ENCODE measurements at places on chromosomes 5 and 9.

GRCh38 chr9:347667-348292 lies 133.1 kb downstream of the DOCK8 start:
- DNase-seq: no peak

- DNase-seq: no peak
Observed at GRCh38 chr9:6757132-6757455, 679 bp upstream of the KDM4C start.

GRCh38 chr5:56039985-56040384 lies 45.2 kb upstream of the IL6ST start:
- no peak for DNase-seq

DNA sequence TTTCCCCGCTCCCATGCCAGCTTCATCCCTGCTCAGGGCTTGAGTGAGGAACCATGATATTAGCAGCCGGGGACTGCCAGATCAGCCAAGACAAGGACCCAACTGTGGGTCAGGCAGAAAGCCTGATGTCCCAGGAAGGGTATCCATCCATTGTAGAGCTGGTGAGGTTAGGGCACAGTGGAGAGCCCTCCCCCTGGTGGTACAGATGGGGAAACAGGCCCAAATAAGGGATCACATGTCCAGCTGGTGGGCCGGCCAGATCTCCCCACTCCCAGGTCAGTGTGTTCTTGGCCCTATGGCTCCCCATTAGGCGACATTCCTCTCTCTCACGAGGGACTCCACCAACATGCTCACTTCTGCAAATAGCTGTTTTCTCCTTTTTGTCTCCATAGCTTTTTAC lies 9.0 kb downstream of the CDX1 start:
- DNase-seq: no peak

- DNase-seq: no peak
Observed at GRCh38 chr5:73867345-73868335, 241.6 kb downstream of the ARHGEF28 start.

DNA sequence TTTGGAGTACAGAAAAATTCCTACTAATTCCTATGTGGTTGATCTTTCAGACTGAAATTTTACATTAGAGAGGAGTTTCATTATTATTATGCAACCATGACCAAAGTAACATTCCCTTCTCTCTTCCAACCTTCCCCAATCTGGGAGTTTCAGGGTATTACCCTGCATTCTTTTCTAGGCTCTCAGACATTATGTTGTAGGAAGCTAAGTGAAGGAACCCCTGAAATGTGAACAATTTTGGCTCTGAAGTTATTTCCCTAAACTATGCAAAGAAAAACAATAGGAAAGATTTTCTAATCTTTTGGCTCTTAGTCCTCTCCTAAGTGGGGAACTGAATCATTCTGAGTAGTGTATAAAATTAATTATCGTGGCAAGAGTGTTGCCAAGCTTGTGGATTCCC lies 63.3 kb upstream of the ZFAND5 start:
- DNase-seq: no peak

DNA sequence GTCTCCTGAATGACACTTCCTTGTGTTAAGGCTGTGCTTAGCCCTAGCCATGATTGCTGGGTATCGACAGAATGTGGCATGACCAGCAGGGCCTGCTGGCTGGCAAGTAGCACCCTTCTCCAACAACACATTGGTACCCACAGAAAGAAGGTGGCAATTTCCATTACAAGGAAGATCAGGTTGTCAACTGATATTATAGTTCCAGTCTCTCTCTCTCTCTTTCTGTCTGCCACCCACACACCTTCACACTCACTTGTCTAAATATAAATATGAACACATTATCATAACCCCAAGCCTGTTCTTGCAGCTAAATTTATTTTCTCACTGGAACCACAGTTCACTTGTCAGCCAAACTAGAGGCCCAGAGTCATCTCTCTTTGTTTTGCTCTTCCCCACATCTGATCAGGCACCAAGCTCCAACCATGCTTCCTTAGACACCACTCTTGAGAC lies 408.1 kb upstream of the PIK3R1 start:
- DNase-seq: no peak

DNA sequence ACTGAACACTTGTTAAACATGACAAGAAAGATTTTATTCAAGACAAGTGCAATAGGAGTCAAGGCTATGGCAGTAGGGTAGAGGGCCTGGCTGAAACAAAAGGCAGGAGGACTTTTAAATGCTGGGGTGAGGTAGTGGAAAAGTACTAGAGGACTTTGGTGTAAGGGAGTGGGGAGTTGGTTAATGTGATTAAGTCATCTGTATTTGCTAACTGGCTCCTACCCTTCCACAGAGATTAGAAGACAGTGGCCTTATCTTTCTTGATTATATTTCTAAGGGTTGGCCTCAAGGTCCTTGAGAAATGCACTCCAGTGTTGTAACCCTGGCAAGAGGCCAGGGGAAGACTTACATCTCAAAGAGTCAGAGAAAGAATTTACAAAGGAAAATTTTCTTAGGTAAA lies 160.2 kb upstream of the FTMT start:
- DNase-seq: no peak
